ENCODE measurements at places on chromosomes 3 and 15. TPM values are rescaled to one million over a fixed set of nuclear protein-coding genes. Genes with fewer than 3 reads are reported as not detected.

RAB7A gene
- 189 TPM for polyA plus RNA-seq

ADCY5 gene
- polyA plus RNA-seq: 74.0 TPM

C15orf39 gene
- polyA plus RNA-seq: 8.6 TPM

DNA sequence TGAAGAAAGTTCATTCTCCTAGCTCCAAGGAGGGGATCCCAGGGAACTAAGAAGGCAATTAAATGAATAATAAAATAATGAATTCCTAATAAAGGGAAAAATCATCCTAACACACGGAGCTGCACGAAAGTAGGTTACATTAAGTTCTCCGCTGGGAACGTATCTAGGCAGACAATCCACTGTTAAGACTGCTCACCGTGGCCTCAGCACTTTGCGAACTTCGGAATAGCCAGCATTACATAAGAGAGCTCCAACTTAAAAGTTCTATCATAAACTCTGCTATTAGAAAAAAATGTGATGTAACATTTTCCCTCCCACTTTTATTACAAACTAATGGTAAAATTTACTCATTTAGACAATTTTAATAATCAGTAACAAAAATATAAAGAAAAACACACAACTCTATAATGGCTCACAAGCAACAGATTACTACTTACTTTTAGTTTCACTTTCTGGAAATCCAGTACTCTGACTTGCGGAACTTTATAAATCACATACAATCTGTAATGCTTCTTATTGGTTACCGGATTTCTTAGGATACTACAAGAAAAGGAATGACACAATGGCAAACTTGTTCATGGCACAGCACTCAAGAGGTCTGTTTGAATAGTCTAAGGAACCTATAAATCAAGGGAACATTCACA is 8.5 kb downstream of the SNRPA1 start:
- DNase-seq: no peak

GRCh38 chr15:80020731-80021130 is 38.7 kb upstream of the ZFAND6 start:
- no peak for DNase-seq

- DNase-seq: no peak
These were observed 329.8 kb upstream of the PDZRN3 start for GRCh38 chr3:73954506-73954905.

- DNase-seq: peak; percentile 64
These were observed 481.7 kb upstream of the TGFBR2 start for GRCh38 chr3:30124435-30125370.

All from cardiac muscle cell (in vitro differentiated cells and primary cell).